ENCODE measurements at places on chromosomes 1 and 21.

DNA sequence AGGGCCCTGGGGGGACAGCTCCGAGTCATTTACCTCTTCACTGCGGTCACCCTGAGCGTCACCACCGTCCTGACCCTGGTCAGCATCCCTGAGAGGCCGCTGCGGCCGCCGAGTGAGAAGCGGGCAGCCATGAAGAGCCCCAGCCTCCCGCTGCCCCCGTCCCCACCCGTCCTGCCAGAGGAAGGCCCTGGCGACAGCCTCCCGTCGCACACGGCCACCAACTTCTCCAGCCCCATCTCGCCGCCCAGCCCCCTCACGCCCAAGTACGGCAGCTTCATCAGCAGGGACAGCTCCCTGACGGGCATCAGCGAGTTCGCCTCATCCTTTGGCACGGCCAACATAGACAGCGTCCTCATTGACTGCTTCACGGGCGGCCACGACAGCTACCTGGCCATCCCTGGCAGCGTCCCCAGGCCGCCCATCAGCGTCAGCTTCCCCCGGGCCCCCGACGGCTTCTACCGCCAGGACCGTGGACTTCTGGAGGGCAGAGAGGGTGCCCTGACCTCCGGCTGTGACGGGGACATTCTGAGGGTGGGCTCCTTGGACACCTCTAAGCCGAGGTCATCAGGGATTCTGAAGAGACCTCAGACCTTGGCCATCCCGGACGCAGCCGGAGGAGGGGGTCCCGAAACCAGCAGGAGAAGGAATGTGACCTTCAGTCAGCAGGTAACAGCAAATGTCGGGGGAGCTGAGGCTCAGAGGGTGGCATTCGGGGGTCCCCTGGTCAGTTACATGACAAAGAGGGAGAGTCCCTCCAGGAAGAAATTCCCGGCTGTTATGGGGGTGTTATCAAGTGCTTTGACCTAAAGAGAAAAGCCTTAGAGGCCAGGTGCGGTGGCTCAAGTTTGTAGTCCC lies 12.6 kb downstream of the SLC45A1 start:
- no peak for DNase-seq

GRCh38 chr1:14476170-14476955 lies 122.1 kb upstream of the KAZN start:
- no peak for DNase-seq

- DNase-seq: no peak
Observed at GRCh38 chr1:41504114-41505035, 19.9 kb upstream of the EDN2 start.

- DNase-seq: no peak
Observed at GRCh38 chr1:226406401-226406881, 1.5 kb downstream of the PARP1 start.

- DNase-seq: no peak
Observed at GRCh38 chr1:113538225-113538624, 147.9 kb downstream of the MAGI3 start.

GRCh38 chr1:74857676-74858075 lies 124.7 kb downstream of the TYW3 start:
- DNase-seq: no peak

- no peak for DNase-seq
Observed at GRCh38 chr1:160437432-160438316, 37.3 kb downstream of the VANGL2 start.

DNA sequence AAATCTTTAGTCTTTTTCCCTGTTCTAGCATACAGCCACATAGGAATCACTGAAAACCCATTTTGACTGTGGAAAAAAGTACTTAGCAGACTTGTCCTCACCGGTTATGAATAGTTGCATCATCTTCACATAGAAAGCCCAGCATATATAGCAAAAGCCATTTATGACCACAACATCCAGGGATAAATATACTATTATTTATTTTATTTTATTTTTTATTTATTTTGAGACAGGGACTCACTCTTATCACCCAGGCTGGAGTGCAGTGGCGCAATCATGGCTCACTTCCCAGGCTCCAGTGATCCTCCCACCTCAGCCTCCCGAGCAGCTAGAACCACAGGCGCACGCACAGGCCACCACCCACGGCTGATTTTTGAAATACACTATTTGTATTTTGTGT lies 175.3 kb downstream of the GALNT2 start:
- DNase-seq: no peak

GRCh38 chr1:77642196-77642595 lies 40.3 kb downstream of the ZZZ3 start:
- no peak for DNase-seq

DNA sequence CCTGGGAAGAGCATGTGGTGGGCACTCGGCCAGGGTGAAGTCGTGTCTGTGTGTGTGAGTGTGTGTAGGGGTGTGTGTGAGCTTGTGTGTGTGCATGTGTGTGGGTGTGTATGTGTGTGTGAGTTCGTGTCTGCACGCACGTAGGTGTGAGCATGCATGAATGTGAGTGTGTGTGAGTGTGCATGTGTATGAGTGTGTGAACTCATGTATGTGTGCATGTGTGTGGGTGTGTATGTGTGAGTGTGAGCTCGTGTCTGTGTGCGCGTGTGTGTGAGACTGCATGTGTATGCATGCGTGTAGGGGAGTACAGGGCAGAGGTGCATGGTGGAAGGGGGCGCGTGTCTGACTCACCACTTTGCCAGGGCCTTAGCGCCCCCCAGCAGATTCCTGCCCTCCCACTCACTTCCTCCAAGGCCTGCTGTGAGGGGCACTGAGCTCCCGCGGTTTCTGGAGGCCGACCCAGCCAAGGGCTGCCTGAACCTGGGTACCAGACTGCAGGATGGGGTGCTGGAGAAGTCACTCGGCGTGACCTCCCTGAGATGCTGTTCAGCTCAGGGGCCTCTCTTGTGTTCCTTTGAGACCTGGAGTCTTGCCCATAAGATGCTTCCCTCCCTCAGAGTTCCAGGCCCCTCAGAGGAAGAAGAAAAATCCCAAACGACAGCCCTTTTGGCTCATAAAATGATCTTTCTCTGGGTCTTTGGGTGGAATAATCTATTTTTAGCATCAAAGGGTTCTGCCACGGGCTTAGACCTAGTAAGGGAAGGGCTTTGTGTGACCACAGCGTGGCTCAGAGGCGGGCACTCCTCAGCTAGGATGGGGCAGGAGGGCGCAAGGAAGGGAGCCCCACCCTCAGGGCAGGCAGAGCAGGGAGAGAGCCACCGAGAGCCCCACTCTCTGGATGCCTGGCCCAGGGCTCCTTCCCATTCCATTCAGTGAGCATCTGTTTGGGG lies 41.1 kb upstream of the RUNX3 start:
- no peak for DNase-seq

DNA sequence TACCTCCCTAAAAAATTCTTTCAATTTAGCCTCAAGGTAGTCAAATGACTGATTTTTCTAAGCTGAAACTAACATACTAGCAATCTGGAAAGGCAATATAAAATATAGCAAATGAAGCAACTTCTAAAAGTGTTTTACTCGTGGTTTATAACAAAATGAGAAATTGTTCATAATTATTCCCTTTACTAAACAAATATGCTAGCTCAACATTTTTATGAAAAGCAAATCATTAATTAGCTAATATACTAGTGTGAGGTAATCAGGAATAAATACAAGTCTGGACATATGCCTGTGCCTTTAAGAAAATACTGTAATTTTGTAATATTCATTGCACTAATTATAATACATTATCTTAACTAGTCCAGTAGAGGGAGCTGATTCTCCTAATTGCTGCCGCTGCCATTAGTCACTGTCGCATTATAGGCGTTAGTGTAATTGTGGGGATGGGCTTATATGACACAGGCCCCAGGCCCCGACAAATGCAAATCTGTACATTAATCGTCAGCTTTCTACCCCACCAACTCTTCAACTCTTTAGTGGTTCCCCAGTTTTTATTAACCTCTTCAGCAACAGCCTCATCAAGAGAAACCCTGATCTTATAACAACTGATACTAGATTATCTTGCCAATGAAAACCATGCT lies 160.9 kb downstream of the GABPA start:
- no peak for DNase-seq

DNA sequence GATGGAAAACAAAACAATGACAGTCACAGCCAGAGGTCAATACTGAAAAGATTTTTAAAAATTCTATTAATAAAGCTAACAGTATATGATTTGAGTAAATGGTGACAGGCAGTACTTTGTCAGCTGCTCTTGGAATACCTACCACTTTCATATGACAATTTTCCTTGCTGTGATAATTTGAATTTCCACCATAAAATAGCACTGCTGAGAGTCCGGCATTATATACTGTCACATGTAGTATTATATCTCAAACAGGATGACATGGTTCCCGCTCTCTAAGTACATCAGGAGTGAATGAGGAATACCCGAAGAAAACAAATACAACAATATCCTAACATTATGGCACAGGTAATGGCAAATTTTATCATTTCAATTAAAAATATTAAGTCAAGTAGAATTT lies 146.8 kb upstream of the TMPRSS15 start:
- no peak for DNase-seq

Measured in kidney epithelial cell (primary cell).